ENCODE measurements at places on chromosomes 1 and 21.

DNA sequence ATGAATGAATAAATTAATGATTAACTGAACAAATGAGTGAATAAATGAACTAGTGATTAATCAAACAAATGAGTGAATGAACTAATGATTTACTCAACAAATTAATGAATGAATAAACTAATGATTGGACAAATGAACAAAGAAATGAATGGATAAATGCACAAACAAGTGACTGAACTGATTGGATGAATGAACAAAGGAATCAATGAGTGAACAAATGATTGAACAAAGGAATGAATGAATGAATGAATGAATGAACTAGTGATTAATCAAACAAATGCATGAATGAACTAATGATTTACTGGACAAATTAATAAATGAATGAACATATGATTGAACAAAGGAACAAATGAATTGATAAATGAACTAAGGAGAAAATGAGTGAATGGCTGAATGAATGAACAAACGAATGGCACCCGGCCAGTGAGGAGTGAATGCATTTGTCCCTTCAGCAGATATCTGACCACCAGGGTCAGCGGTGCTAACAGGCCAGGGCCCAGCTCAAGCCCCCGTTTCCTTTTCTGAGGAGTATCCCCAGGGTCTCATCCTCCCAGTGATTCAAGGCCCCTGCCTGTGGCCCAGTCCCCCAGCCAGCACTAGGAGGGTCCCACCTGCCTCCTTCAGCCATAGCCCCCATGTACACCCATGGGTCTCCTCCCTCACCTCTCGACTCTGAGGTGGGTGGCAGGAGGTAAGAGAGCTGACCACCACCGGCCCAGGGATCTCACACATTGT is 49.9 kb downstream of the WNT9A start:
- no peak for DNase-seq

GRCh38 chr1:64848803-64849202 is 103.9 kb downstream of the RAVER2 start:
- no peak for DNase-seq

DNA sequence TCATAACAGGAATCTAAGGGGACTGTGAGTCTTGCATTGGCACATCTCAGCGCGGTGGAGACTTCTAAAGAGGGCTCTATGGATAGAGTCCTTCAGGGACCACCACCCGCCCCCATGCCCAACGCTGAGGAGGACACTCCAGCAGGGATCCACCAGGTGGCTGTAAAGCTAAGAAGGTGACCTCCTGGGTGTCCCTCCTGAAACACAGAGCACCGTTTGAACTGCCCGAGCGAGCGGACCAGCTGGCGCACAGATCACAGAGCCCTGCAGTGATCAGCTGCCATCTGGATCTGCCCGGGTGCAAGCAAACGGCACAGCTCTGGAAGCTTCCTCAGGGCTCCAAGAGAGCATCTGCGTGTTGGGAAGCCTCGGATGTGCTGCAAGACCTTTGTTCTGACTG is 51.3 kb upstream of the LYST start:
- no peak for DNase-seq

DNA sequence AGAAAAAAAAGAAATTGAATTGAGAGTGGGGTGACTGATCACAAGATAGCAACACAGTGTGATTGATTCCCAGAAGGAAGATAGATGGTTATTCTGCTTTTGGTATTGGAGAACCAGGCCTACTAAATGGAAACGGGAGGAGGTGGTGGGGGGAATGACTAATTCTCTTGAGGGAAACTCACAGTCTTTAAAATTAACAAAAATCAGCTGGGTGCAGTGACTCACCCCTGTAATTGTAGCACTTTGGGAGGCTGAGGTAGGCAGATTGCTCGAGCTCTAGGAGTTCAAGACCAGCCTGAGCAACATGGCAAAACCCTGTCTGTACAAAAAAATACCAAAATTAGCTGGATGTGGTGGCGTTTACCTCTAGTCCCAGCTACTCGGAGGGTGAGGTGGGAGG is 134.6 kb upstream of the PDE4B start:
- no peak for DNase-seq

DNA sequence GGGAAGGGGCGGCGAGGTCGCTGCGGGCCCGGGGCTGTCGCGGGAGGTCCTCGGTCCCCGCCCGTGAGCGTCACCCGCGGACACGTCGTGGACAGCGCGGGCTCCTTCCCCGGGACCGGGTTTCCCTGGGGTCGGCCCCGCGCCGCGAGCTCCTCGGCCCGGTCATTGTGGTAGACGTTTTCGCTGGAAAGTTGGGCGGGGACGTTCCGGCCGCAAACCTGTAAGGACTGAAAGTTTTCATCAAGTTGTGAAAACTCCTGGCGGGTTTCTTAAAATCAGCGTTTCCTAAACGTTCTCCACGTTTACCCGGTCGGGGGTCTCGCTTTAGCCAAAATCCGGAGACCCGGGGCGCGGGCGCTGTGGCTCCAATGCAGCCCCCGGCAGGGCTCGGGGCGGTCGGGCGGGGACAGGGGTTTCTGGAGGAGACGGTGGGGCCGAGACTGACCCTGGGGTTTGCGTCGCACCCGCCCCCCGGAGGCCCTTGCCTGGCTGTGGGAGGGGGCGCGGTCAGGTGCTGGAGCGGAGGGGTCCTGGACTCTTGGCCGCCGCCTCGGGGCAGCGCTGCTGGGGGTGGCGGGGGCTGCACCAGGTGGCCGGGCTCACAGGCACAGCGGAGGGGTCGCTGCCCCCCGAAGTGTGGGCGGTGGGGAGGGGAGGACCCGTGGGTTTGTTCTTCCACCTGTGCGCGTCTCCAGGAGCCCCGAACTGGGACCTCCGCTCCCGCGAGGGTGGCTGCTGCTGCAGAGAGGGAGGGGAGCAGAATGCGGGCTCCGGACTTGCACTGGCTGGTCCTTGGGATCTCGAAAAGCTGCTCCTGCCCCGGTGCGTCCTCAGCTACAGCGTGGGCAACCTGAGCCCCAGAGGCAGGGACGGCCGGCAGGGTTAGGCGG is 827 bp downstream of the PRKCZ start:
- DNase-seq: no peak

GRCh38 chr1:40803902-40804301 is 20.3 kb downstream of the KCNQ4 start:
- DNase-seq: no peak

DNA sequence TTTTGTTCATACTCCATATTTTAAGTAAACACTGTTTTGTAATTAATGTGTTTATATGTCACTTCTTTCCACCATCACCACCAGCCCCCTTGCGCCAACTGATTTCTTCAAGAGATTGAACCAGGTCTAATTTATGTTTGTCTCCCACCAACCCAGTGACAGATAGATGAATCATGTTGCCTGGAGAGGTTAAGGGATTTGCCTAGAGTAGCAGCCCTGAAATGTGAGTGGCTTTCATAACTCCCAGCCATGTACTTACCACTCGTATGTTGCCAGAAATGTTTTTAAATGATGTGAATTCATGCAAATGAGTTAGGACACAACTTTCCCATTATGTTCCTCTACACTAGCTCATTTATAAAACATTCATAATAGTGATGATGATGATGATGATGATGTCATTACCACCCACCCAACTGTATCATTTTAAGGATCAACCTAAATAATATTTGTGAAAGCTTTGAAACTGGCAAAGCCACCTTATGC is 86.9 kb downstream of the LRRC8D start:
- DNase-seq: no peak

DNA sequence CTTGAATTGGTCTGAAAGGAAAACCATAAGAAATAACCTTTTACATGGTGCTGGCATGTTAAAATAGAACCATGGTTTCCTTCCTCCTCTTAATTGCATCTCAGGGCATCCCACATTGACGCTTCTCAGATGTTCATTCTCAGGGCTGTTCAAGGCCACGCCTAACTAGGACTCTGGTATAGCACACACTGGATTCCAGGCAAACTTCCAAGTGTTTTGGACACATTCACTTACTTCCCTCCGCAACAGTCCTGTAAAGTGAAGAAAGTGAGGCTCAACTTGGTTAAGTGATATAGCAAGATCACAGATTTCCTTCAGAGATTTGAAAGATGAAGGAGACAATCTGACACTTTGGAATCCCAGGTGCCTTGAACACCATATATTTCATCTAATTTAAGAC is 244.8 kb downstream of the DUSP10 start:
- no peak for DNase-seq

- DNase-seq: peak; percentile 44
Observed at GRCh38 chr1:117284399-117285215, 73.9 kb upstream of the VTCN1 start.

GRCh38 chr21:25313829-25314228 is 293.5 kb downstream of the MRPL39 start:
- DNase-seq: peak; percentile 39

DNA sequence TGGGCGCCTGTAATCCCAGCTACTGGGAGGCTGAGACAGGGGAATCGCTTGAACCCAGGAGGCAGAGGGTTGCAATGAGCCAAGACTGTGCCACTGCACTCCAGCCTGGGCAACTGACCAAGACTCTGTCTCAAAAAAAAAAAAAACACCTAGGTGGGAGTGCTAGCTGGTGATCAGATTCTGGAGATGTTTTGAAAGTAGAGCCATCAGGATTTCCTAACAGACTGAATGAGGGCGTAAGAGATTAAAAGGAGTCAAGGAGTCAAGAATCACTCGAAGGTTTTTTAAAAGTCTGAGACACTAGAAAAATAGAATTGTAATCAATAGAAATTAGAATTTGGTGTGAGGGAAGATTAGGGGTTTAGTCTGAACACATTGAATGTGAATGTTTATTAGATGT is 73.8 kb downstream of the HSF2BP start:
- DNase-seq: no peak

- DNase-seq: no peak
Observed at GRCh38 chr1:208054911-208055379, 144.0 kb upstream of the CD34 start.

GRCh38 chr1:233869680-233870079 is 34.8 kb upstream of the SLC35F3 start:
- DNase-seq: no peak

GRCh38 chr1:222777463-222777862 is 37.4 kb upstream of the DISP1 start:
- no peak for DNase-seq

GRCh38 chr1:7198664-7199063 is 413.4 kb downstream of the CAMTA1 start:
- DNase-seq: no peak

GRCh38 chr1:172600615-172601014 is 58.3 kb upstream of the FASLG start:
- DNase-seq: no peak

GRCh38 chr1:234730475-234730769 is 120.4 kb upstream of the IRF2BP2 start:
- DNase-seq: no peak

GRCh38 chr1:7524341-7525337 is 246.5 kb upstream of the VAMP3 start:
- DNase-seq: no peak

- DNase-seq: no peak
Observed at GRCh38 chr1:197954718-197955418, 37.7 kb downstream of the LHX9 start.

DNA sequence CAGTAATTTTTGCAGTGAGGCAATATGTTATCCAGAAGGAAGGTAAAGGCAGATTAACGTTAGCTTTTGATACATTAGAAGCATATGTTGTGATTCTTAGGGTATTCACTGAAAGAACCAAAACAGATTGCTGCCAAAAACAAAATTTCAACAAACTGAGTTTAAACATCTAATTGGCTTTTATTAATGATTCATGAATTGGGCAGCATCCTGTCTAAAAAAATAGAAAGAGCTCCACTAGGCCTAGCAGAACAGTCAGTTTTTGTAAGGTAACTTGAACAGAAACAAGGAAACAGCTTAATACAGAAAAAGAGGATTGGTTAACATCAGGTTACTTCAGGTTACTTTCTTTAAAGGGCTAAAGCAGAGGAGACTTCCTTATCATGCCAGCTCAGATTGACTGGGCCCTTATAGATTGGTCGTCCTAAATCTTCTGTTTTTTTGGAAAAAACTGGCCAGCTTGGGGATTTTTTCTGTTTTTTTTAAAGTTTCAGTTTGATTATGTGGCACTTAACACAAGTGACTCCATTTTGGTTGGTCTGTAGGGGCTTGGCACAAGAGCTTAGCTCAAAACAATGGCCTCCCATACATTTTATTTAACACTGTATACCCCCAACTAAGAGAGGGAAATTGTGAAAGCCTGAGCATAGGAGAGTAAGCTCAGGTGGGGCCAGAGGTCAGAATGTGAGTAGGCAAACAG is 36.8 kb upstream of the GALNT2 start:
- no peak for DNase-seq

GRCh38 chr1:67004176-67004575 is 49.8 kb downstream of the SLC35D1 start:
- DNase-seq: no peak

DNA sequence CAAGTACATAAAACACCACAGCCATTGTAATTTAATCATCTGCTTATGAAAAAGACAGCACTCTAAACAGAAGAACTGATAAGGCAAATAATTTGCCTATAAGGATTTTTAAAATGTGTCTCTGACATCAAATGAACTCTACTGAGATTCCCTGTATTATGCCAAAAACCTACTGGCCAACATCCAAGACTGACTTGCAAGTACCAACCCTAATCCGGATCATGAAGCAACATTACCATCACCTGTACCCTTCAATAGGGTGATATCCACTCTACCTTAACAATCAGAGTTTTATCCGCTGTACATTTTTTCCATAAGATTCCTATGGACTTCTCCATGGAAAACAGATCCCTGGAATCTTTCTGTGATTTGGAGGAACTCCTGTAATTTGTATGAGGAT is 4.6 kb downstream of the RGS7 start:
- DNase-seq: no peak

DNA sequence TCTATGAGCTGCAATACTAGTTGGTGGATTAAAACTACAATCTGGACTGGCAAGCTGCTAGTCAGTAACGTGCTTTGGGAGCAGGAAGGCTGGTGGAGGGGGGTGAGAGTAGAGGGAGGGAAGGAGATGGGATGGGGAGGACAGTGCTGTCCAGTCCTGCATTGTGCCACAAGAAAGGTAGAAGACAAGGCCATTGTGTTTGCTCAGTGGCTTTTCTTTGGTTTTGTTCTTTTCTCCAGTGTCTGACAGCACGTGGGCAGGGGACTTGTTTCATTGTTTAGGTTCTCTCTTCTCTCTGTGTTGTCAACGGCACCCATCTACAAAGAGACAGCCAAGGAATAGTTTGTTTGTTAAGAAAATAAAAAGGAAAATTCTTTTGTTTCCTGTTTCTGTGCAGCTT is 362.8 kb upstream of the PLXNA2 start:
- DNase-seq: no peak

DNA sequence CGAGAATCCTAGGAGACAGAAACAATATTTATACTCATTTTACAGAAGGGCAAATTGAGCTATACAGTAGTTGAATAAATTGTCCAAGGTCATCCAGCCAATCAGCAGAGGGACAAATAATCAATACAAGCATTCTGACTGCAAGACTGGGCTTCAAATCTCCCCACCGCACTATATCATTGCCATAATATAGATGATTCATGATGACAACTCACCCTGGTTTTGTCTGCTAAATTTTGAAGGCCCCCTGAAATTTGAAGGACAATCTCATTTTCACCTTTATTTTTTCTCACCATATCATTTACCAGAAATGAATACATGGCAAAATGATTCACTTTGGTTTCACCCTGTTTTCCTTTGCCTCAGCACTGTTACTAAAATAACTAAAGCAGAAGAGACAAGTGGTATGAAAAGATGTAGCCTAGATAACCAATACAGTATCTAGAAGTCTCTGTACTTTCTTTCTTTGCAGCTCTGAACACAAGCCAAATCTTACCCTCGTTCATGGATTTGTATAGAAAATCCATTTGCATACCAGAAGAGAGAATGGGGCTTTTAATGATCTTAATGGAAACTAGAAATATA is 292.5 kb downstream of the TTLL7 start:
- DNase-seq: no peak

GRCh38 chr1:30040081-30041019 is 683.0 kb downstream of the MATN1 start:
- no peak for DNase-seq
